ENCODE measurements at places on chromosomes 11 and 22. TPM values are rescaled to one million over a fixed set of nuclear protein-coding genes. Genes with fewer than 3 reads are reported as not detected.

ANO9 gene
- not detected for total RNA-seq

TIMP3 gene
- 72.8 TPM for total RNA-seq

ALDH3B1 gene
- total RNA-seq = 0.45 TPM

ENTHD1 gene
- total RNA-seq = not detected

NOX4 gene
- total RNA-seq = 0.49 TPM
